ENCODE measurements at places on chromosomes 3 and 15.
A peak's percentile ranks its signal among the peaks of the same experiment; 100 is the strongest.

DNA sequence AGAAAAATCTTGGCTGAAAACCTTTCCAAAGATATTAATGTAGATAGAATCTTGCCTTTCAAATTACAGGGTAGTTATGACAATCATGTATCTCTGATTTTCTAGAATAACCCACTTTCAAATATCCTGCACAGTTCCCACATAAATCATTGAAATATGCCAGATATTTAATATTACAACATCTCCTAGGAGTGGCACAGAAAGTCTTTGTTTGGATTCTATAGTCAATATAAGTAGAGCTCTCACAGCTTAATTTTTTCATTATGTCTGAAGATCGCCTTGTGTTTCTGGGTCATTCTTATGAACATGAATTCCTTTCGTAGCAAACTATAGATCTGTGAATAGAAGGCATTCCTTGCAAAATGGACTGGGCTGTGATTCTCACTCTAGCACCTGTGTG is 5.0 kb downstream of the RARB start:
- DNase-seq, result no peak

DNA sequence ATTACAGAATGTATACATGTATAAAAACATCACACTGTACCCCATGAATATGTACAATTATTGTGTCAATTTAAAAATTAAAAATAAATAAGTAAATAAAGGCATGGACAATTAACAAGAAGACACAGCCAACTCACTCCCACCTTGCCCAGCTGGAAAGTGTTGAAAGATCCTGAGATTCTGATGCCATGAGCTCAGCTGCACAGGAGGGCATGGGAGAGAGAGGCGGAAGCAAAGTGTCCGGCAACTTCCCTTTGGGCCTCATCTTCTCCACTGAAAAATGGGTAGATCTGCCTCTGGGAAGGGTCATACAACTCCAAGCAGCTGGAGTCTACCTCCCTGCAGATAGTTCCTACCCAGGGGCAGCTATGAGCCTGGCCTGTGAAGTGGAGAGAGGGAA is 277.3 kb downstream of the UACA start:
- DNase-seq, result no peak

DNA sequence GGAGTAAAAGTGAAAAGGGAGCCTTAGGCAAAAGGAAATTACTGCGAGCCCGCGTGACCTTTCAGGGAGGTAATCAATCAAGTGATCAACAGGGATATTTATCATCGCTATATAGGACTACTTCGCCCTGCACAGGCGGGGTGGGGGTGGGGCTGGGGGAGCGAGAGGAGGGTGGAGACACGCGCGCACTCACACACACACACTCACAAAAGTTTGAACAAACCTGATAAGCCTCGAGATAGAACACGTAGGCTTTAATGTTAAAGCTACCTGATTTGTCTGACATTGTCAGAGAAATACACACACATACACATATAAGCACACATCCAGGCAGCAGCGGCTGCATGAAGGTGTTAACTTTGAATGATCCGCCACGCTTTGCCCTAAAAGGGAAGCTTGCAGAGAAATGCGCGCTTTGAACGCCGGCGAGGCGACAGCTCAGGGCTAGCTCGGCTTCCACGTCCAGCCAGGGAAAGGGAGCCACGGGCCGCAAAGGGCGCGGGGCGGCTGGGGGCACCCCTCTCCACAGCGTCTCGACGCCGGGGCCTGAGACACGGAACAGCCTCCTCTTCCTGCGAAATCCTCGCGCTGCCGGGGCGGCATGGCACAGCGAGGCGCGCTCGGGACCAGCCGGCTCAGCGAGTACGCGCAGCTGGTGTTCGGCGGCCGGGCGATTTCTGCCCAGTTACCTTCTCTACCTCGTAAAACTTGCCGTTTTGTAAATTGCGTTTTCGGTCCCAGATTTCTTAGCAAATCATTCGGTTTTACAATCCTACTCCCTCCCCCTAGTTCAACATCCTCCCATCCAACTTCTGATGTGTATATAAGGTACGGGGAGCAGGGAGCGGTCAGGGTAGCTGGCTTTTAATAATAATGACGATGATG is 4.8 kb upstream of the MECOM start:
- DNase-seq, result no peak

DNA sequence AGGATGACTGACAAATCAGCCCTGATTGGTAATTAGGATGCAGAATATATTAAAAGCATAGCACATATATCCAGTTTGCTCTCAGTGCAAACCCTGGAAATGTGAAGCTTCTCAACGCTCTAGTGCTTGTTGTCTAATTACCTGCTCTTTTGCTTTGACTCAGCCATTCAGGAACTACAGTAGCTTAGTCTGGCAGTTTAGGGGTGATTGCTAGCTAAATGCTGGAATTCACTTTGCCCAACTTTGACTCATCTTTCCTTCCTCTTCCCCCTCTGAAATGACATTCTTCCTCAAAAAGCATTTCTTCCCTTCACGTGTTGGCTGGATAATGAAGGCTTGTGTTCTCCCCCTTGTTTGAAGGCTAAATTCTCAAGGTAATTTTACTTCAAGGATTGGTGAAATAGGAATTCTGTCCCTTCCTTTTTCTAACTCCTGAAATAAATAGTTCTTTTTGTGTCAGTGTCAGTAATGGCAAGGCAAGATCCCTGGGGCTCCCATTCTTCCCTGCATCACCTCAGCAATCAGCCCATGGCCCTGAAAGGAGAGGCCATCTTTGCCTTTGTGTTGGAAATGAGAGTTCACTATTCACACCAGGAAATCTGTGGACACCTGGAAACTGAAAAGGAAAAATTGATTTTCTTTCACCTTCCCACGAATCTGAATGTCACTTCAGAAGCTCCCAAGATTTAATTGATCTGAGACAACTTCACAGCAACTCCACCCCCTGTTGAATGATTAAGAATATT is 103.6 kb downstream of the ECT2 start:
- no peak for DNase-seq

GRCh38 chr15:70140543-70141375 is 43.0 kb upstream of the TLE3 start:
- DNase-seq, result peak; percentile 75

- DNase-seq, result no peak
These were observed 5.2 kb downstream of the CDHR4 start for GRCh38 chr3:49794431-49794830.

All from natural killer cell treated with Interleukin-12 subunit alpha and Interleukin-12 subunit beta and Interleukin-15 and Interleukin-18, amount 100 ng/mL, for 72 hours (primary cell).